ENCODE measurements at places on chromosomes 5 and 9.

DNA sequence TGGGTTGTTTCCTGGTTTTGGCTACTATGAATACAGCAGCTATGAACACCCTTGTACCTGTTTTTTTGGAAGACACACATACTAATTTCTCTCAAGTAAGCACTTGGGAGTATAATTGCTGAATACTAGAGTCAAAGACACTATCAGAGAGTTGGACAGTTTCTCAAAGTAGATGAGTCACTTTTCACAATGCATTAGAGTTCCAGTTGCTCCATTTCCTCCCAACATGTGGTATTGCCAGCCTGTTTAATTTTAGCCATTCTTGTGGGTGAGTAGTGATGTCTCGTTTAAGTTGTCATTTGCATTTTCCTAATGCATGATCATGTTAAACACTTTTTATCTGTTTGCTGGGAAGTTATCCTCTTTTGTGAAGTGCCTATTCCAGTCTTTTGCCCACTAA is 81.6 kb upstream of the GDNF start:
- DNase-seq, result no peak

DNA sequence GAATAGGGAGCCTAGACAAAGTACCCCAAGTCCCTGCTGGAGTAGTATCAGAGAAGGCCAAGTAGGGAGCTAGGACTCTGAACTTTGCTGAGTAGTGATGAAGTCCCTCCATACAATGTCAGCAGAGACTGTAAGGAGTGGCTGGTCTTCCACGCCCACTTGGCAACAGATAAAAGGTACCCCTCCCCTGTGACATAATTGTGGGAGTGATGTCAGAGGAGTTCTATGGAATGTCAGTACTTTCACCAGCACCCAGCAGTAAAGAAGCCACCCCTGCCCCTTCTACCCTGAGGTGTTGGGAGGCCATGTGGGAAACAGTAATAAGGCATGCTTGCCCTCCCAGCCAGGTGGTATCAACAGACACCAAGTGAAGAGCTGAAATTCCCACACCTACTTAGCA is 143.9 kb downstream of the SLIT3 start:
- no peak for DNase-seq

- DNase-seq, result no peak
Observed at GRCh38 chr9:88544245-88544644, 9.3 kb downstream of the NXNL2 start.

DNA sequence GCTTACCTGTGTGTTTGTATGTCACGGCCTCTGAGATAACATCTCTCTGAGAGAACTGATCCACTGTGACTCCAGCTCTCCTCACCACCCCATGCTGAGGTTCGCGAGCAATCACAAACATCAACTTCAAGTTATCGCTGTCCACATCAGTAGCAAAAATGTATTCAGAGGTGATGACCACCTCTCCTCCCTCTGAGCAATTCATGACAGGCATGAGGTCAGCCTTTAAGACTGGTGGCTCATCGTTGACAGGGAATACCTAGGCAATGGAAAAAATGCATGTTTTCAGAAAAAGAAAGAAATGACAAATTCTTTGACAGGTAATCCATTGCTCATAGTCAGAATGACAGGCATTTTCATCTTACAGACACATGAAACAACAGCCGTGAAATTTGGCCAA is 90.3 kb upstream of the CER1 start:
- DNase-seq, result no peak

- DNase-seq, result no peak
Observed at GRCh38 chr9:133653638-133654037, 17.5 kb downstream of the DBH start.

DNA sequence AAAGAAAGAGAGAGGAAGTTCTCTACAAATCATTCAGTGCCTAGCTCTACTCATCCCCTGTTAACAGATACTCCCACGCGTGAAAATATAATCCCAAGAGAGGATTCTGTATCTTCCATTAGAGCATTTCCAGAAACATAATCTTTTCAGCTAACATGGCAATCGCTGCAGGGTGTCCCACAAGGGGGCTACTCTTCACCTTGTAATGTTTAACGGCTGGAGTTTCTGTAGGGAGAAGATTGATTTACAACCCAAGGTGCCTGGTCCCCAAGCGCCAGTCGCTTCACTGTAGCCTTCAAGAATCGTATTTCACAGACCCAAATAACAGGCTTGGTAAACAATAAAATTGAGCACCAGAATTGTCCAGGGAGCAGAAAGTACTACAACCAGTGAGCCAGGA is 318.7 kb downstream of the TLE1 start:
- DNase-seq, result no peak

DNA sequence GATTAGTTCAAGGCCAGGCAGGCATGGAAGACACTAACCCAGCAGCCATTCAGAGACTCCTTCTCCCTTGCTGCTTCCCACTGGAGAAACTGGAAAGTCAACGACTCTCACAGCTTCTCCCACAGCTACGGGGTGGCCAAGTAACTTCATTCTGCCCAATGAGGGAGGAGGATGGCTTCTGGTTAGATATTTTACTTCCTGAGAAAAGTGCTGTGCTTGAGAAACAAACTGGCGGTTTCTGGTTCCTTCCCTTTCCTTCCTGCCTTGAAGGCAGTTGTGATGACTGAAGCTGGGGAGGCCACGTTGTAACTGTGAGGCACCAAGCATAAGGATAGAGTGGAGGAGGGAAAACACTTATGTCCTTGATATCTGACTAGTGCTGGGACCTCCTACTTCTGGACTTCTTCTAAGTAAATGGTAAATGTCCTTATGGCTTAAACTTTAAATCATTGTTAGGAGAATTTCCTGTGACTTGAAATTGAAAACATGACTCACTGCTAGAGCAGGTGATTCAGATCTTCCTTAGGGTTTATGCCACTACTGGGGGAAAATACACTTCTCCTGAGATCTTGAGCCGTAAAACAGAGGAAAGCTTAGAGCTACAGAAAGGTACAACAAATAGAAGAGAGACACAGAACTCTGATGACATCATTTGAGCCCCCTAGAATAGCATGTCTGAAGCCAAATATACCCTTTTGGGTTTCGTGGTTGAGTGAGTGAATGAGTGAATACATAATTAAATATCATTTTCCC is 3.1 kb upstream of the GNPDA1 start:
- DNase-seq, result no peak

- no peak for DNase-seq
Observed at GRCh38 chr5:132641241-132641723, 16.7 kb upstream of the IL13 start.

All from stimulated activated CD4-positive, alpha-beta T cell treated with anti-CD3 and anti-CD28 coated beads, Interleukin-15, amount 100 ng/mL, for 1 hour (primary cell).